Stimulated activated CD4-positive, alpha-beta T cell treated with anti-CD3 and anti-CD28 coated beads, Interleukin-4, amount 100 ng/mL, for 48 hours (primary cell): ENCODE measurements at places on chromosomes 16 and 17.

- no peak for DNase-seq
These were observed 834 bp downstream of the MRPL12 start for GRCh38 chr17:81703747-81704654.

- no peak for DNase-seq
These were observed 43.7 kb upstream of the STH start for GRCh38 chr17:45955326-45955725.

GRCh38 chr16:30183233-30184095 lies at the start of gene CORO1A:
Gene CORO1A (plus strand): TSS chr16:30183602. CDS start chr16:30185210, 1,608 bp downstream.
- peak; percentile 83 for DNase-seq

GRCh38 chr16:77660311-77660710 lies 62.0 kb upstream of the NUDT7 start:
- no peak for DNase-seq

GRCh38 chr17:76547183-76547641 lies 7.4 kb downstream of the PRCD start:
- DNase-seq, result no peak

- DNase-seq, result no peak
These were observed 796 bp downstream of the NPB start for GRCh38 chr17:81902653-81903414.

GRCh38 chr17:70868149-70868548 lies 698.8 kb downstream of the KCNJ2 start:
- no peak for DNase-seq

DNA sequence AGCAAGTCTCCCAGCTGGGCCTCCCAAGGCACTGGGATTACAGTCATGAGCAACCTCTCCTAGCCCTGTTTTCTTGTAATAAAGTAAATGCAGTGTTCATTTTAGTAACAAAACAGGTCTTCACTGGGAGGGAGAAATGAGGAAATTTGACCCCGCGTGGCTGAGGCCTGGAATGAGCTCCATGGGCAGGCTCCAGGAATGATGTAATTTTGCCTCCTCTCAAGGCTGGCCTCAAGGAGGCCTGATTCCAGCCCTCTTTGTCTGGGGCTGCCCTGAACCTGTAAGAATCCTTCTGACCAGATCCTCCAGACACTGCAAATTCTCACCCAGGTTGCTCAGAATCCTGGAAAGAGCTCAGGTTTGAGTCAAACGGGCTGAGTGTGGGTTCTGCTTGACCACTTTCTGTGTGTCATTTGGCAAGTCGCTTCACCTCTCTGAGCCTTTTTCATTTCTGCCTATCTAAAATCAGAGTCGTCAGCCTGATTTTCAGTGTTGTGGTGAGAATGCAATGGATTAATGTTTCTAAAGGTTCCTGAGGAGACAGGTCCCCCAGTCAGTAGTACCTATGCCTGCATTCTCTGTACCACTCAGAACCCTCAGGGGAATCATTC lies 57.1 kb downstream of the RAB11FIP4 start:
- no peak for DNase-seq

GRCh38 chr17:82703036-82703745 lies 4.7 kb upstream of the RAB40B start:
- DNase-seq, result no peak

DNA sequence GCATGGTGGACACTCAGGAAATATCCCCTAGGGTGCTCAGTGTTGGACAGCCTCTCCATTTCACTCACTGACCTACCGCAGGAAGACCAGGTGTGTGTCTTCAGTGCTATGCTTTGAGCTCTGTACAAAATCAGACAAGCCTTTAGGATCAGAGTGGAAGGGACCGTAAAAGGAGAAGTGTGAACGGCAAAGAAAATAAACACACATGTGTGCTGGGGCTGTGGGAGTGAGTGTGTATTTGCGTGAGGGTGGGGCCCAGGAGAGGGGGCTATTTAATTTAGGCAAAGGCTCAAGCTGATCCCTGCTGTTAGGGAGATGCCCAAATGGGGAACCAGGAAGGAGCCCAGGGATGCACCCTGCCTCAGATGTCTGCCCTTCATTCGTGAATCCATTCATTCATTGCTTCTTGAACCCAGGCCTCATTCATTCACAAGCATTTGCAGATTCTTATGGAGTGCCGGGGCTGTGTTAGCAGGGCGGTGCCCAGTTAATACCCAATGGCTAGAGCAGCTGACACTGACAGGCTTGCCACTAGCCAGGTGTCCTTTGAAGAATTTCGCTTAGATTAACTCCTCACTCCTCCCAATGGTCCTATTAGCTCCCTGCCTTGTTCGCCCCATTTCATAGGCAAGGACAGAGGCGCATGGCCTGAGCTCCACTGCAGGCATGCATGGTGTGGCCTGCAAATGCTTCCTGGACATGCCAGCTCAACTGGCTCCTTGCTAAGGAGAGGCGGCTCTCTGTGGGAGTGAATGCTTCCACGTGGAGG lies 296.7 kb upstream of the FOXF1 start:
- no peak for DNase-seq

DNA sequence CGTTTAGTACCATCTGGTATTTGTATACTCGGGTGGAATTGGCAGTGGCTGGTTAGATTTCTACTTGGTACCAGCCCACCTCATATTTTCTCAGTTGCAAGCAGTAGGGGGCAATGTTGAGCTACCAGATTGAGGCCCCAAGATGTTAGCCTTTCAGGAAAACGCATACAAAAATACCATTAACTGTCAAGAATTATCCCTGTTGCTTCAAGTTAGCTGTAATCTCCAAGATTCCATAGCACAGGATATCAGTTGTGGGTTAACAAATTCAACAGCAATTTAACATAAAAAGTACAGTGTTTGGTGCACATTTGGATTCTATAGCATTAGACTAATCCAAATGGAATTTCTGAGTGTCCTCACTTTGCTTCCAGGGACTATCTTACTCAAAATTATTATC lies 188.2 kb downstream of the FTO start:
- DNase-seq, result peak; percentile 29

- DNase-seq, result no peak
These were observed 71.1 kb upstream of the TMEM97 start for GRCh38 chr17:28247671-28248555.

DNA sequence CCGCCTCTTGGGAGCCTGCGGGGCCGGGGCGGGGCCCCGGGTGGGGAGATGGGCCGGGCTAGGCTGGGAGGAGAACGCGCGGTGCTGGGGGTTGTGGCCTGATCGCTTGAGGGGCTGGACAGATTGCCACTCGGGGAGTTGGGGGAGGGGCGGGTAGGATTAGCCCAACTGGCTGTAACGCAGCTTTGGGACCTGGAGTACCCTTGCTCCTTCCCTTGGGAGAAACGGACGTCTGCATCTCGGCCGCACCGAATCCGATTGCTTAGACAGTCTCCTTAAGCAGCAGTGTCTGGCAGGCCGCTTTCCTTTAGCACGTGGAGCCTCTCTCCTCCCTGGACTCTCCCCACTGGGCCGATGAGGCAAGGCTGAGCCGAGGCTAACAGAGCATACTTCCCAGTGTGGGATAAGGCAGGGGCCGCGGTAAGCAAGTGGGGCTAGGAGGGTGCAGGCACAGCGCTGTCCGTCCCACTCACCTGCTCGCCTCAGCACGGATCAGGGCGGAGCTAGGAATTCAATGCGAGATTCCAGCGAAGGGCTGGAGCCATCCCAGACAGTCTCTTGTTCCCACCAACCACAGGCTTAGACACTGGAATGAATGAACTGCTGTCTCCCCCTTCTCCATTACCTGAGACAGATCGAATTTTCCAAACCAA lies 540 bp upstream of the ACLY start:
- no peak for DNase-seq

- no peak for DNase-seq
These were observed 2.0 kb upstream of the C17orf99 start for GRCh38 chr17:78144147-78144719.

DNA sequence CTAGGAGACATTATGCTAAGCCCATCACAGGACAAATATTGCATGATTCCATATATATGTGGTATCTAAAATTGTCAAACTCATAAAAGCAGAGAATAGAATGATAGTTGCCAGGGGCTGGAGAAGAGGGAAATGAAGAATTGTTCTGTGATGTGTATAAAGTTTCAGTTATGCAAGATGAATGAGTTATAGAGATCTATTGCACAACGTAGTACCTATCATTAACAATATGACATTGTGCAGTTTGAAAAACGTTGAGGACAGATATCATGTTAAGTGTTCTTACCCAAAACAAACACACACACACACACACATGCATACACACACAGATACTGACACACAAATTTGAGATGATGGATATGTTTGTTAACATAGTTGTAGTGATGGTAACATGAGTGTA lies 871.6 kb upstream of the GOT2 start:
- DNase-seq, result no peak

DNA sequence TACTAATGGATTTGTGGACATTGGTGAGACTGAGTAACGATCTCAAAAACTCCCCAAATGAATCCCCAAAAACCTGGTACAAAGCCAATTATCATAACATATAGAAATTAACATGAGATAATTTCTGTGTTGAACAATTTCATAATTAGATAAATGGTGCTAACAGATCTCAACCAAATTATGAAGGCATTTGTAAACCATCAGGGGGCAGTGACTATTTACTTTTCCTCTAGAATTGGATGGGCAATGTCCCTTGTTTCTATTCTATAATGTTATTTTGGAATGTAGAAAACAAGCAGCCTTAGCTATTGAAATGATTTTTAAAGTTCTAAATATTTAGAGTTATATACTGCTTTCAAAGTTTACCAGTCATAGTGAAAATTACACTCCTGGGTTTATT lies 57.8 kb downstream of the MYH10 start:
- no peak for DNase-seq

DNA sequence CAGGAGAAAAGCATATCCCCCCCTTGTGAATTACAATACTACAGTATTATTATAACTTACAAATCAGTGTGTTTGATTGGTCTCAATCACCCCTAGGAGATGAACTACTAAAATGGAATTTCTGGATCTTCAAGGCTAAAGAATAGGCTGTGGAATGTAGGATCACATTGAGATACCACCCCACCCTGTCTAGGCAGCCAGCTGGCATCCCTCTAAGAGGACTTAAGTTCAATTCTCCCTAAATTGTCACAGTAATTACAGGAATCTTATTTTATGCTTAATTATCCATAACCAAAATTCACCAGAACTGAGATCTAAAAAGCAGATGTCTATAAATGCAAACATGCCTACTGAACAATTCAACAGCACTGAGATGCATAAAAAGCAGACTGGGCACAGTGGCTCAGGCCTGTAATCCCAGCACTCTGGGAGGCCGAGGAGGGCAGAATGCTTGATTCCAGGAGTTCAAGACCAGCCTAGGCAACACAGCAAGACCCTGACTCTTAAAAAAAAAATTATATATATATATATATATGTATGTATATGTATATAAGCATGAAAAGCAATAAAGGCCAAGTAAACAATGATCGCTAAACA lies 12.0 kb downstream of the AP1G1 start:
- DNase-seq, result no peak

DNA sequence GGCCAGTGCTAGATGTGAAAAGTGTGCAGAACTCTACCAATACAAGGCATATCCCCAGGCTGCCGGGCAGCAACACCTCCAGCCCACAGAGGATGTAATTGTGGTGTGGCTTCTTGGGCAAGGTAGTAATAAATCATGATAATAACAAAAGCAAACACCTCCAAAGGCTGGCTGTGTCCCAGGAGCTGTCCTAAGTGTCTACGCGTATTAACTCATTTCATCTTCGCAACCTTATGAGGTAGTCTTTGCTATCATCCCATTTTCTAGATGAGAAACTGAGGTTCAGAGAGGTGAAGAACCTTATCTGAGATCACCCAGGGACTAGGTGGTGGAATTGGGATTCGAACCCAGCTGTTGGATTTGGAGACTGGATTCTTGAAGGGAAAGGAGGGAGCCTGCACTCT lies 5.3 kb downstream of the PDK2 start:
- no peak for DNase-seq

DNA sequence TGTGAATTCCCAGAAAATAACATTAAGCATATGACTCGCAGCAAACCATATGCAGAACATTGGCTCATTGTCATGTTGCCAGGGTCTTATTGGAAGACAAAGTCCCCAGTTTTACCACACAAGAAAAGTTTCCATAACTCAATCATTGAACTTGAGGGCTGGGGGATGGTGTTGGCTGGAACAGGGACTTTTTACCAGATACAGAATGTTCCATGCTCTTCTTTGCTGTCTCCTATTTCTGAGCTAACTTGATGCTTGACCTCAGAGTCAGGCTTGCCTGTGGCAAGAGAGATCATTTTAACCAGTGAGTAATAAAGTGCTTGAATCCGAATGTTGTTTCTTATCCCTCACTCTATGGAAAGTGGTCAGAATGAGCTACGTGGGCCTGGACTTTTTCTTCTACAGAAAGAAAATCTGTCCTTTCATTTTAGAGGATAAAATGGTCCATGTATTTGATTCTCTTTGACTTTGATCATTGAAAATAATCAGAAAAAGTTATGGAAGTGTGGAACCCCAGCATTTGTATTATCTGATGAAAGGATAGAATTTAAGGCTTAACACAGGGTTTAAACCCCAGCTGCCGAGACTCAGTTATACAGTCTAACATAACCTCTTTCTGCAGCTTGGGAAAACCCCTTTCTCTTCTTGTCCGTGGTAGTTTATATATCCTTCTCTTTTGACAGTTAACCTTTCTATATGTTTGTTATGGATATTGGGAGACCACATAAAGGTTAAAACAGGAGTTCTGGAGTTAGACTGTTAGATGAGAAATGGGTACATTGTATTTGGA lies 67.0 kb downstream of the TUBD1 start:
- DNase-seq, result no peak

DNA sequence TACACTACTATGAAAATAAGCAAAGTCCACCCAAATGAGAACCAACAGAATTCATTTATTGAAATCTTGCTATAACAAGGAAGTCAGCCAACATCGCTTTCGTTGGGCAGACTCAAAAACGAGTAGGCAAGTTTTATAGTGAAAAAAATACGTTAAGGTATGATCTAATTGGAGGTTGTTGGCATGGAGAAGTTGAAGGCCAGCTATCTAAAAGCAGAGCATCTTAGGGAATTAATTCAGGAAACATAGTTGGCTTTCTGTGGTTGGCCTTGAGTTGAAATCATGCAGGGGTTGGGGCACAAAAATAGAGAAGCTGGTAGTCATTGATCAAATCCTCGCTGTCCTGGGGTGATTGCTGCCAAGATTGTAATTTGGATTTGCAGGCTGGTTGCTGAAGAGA lies 118.3 kb downstream of the PPM1E start:
- no peak for DNase-seq

GRCh38 chr17:13385481-13385911 lies 216.2 kb downstream of the HS3ST3A1 start:
- DNase-seq, result no peak

DNA sequence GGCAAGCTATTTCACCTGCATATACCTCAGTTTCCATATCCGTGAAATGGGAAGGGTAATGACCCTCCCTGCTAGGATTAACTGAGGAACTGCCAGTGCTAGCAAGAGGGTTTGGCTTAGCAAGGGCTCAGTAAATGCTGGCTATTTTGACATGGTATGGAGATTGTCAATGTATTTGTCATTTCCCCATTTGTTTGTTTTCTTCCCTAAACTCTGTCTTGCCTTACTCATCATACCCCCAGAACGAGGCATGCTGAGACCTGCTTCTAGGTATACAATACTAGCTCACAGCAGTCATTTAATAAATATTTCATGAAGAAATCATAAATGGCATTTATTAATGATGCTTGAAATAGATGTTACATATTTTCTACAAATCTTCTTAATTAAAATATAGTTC lies 124.0 kb downstream of the DYNLRB2 start:
- DNase-seq, result no peak

GRCh38 chr17:27668488-27668823 lies 37.5 kb downstream of the LGALS9 start:
- DNase-seq, result no peak

- DNase-seq, result no peak
These were observed 10.3 kb downstream of the CENPV start for GRCh38 chr17:16342979-16343378.

GRCh38 chr16:83070416-83071209 lies 443.8 kb downstream of the CDH13 start:
- DNase-seq, result no peak
